HEK293T (cell line): ENCODE measurements at places on chromosomes 16 and 17.

- DNase-seq: peak; percentile 47
These were observed 2.9 kb downstream of the ZNF750 start for GRCh38 chr17:82836823-82837357.

DNA sequence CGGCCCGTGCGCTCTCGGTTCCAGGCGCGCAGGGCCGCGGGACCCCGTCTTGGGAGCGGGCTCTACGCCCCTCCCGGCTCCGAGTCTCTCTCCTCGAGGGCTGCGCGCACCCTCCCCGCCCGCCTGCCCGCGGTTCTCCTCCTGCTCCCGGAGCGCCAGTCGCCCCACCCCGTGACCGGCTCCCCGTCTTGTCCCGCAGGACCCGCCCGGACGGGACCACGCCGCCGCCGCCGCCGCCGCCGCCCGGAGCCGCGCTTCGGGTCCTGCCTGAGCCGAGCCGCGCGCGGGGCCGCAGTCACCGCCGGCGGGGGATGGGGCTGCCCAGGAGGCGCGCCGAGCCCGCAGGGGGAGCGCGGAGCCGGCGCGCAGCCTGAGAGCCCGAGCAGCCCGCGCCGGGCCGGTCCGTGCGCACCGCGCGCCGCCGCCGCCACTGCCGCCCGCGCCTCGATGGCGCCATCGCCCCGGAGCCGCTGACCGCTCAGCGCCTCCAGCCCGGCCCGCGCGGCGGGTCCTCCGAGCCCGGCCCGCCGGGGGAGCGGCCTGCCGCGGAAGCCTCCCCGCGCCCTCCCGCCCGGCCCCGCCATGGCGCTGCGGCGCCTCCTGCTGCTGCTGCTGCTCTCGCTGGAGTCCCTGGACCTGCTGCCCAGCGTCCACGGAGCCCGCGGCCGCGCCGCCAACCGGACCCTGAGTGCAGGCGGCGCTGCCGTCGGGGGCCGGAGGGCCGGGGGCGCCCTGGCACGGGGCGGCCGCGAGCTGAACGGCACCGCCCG is at the start of gene SHISA6:
SHISA6 (plus strand) TSS at position 373 of the 770 bp plus-strand sequence.
- no peak for DNase-seq

DNA sequence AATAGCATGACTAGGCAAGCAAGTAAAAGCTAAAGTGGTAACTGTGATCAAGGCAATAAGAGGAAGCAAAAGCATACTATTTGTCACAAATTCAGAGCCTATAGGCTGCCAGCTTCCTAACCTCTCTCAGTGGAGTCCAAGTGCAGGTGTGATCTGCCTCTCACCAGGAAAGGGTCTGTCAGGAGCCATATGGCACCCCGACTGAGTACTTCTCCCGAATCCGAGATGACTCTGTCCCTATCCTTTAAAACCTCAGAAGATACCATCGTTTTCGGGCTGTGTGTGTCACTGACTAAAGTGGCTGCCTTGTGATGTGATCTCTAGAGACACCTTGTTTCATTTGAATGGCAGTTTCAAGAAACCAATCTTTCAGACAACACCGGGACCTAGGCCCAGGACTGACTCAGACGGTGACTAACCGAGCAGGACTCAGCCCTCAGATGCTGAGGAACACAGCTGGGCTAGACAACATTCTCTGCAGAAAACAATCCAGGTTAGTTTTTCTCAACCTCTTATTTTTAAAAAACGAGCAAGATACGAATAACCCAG is 63.6 kb downstream of the SMG6 start:
- DNase-seq: no peak

DNA sequence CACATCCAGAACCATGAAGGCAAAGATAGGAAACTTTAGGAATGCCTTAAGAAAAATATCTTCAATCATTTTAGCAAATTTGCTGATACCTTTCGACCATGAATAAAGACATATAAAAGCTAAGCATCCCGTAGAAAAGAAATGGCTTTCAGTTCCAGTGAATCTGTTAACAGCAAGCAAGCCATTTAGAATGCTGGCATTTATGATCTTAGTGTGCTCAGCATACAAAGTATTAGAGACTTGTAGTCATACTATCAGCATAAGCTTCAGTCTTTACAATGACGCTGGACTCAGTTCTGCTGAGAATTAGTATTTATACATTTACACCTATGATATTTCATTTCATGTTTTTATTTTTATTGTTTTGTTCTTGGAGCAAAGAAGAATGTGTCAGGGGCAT is 38.7 kb downstream of the VAT1L start:
- no peak for DNase-seq

GRCh38 chr17:27247071-27247957 is 46.6 kb upstream of the WSB1 start:
- DNase-seq: no peak

GRCh38 chr16:82454152-82454551 is 172.6 kb upstream of the CDH13 start:
- DNase-seq: no peak

DNA sequence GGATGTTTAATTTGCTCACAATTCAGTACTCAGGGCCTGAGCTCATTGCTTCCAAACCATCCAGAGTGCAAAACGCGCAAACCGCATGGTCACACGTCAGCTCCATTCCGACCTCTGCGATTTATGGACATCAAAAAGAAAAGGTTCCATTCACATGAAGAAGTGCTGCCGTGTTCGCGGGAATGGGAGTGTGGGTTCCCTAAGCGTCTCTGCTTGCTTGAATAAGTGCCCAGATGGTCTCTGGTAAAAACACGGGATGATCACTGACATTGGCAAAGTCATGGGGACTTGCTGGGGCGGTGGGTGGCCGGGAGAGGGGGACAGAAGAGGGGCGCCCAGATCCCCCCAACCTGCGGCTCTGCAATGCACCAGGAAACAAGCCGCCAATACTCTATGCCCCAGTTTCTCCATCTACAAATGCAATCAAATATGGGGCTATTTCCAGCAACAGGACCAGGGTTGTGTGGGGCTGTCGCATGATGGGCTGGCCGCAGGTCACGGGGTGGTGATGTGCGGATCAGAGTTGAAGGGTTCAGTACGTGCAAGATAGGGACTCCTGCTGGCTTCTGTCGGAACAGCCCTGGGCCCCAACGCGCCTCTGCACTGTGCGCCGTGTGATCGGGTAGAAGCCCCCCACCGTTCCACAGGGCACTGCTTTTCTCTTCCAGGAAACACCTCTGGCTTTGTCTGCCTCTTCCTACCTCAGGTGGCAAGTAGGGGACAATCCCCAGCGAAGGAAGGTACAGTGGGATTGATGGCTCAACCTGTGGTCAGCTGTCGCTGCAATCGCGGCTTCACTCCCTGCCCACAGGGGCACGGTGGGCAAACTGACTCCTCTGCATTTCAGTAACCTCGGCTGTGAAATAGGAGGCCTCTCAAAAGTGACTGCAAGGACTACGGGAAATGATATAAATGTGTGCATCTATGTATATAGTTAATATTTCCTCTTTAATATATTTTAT is 11.2 kb downstream of the FOXF1 start:
- DNase-seq: no peak

GRCh38 chr16:57870753-57871454 is 68.6 kb upstream of the KIFC3 start:
- no peak for DNase-seq

GRCh38 chr17:12623220-12623848 is 42.4 kb upstream of the MYOCD start:
- no peak for DNase-seq

DNA sequence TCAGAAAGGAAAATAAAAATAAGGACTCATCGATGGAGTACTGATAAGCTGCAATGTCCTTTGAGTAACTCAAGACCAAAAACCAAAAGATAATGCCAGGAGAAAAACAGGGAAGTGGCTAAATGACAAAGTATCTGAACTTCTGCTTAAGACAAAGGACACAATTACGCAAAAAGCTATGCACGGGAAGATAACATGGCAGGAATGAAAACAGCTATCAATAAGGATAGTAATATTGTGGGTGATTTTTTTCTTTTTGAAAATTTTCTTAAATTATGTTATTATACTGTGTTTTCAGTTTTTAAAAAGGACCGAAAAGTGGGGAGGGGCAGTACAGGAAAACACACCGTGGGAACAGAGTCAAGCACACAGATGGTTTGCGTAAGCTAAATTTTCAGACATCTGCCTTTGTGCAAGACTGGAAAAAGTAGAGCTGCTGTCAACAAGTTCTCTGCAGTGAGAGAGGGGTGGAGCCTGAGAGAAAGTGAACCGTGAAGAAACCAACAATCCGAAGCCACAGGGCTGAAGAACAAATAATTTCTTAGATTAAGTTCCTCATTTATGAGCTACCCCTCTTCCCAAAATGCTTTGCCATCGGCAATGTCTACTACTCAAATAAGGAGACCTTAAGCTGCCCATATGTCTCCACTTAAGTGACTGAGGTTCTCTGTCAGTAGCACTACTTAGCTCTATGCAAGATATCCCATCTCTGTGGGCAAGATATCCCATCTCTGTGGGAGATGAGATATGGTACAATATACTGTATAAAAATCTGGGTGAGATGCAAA is 99.9 kb upstream of the CORO6 start:
- peak; percentile 6 for DNase-seq

- DNase-seq: no peak
These were observed 20.2 kb downstream of the ENPP7 start for GRCh38 chr17:79750650-79751545.

DNA sequence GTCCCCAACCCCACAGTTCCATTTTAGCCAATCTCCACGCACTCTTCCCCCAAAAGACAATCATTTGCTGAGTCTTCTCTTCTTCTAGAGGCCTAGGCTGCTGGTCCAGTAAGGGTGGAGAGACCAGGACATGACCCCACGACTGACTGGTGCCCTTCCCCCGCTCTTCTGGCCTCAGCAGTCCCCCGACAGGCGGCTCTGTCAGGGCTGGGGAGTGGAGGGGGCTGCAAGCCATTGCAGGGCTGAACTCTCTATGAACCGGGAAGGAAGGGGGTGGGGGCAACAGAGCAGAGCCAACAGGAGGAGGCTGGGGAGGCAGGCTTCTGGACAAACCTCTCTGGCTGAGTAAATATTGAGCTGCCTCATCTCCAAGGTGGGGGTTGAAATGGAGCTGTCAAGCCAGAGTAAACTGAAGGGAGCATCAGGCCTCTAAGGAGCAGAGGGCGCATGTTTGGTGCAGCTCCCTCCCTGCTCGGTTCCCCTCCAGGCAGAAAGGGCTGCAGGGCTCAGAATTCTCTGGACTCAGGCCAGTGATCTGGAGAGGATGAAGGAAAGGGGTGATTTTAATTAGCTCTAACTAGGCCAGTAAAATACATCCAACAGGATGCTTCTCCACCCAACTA is 8.7 kb downstream of the HOXB1 start:
- no peak for DNase-seq

DNA sequence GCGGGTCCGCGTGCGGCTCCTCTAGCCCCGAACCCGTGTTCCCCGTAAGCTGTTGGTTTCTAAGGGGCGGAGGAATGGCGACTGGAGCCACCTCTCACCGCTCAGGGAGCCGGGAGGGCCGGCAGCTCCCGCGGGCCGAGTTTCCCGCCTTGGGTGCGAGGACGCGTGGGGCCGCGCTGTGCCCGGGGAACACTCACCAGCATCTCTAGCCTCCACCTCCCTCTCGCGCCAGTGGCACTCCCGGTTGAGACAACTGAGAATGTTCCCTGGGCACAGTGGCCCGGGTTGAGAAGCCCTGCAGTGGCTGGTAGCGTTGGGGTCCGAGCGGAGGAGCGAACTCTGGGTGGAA is 560 bp downstream of the TELO2 start:
- peak; percentile 31 for DNase-seq

DNA sequence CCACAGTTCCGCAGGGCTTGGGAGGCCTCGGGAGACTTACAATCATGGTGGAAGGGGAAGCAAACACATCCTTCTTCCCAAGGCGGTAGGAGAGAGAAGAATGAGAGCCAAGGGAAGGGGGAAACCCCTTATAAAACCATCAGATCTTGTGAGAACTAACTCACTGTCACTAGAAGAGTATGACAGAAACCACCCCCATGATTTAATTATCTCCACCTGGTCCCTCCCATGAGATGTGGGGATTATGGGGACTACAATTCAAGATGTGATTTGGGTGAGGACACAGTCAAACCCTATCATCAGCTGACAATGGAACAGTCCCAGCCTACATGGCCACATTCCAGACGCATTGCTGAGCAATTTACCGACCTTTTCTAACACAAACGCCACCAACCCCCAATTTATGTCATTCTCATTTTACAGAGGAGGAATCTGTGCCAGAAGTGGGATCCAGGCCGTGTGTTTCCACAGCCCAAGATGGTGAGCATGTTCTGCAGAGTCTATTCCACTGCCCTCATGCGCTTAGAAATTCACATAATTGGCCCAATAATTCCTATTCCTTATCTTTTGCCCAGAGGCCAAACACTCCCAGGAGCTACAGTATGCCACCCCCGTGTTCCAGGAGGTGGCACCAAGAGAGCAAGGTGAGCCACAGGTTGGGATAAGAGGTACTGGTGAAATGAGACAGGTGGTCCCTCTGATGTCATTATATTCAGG is 17.3 kb downstream of the MILR1 start:
- DNase-seq: no peak

- DNase-seq: no peak
These were observed 20.1 kb downstream of the NKD1 start for GRCh38 chr16:50568187-50568815.

- no peak for DNase-seq
These were observed 249.8 kb upstream of the MAF start for GRCh38 chr16:79850348-79850747.

- DNase-seq: peak; percentile 40
These were observed 565 bp downstream of the WDR45B start for GRCh38 chr17:82647593-82648164.

DNA sequence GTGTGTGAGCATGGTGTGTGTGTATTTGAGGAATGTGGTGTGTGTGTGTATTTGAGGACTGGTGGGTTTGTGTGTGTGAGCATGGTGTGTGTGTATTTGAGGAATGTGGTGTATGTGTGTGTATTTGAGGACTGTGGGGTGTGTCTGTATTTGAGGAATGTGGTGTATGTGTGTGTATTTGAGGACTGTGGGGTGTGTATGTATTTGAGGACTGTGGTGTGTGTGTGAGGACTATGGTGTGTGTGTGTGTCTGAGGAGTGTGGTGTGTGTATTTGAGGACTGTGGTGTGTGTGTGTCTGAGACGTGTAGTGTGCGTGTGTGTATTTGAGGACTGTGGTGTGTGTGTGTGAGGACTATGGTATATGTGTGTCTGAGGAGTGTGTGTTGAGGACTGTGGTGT is 18.0 kb upstream of the CACNG1 start:
- DNase-seq: no peak

DNA sequence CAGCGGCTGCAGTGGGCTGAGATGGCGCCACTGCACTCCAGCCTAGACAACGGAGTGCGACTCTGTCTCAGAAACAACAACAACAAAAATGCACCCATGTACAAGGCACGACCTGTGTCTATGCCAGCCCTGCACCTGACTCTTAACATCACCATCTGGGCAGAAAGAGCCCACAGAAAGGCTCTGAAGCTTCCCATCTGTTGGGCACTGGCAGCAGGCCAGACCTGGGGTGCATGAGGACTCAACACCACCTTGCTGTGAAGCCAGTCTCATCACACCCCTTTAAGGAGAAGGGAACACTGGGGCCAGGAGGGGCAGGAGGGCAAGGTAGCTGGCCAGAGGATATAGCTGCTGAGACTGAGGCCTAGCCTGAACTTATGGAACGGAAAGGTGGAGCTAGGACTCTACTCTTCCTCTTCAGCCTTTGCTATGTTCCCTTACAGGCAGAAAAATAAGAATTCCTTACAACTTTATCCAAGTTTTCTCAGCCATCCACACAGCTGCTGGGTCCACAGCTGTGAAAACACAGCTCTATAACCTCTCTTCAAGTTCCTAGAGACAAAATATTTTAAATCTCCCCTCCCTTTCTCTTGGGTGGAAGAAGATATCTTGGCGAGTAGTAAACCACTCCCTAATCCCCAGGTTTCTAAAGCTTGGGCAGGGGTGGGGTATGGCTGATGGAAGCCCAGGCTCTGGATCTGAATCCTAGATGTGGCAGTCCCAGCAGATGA is 2.8 kb downstream of the ELOB start:
- no peak for DNase-seq

- DNase-seq: no peak
These were observed 51.6 kb downstream of the TEX14 start for GRCh38 chr17:58640202-58640601.
